Spleen (tissue), 13 donors: ENCODE measurements at places on chromosomes 13 and 19.

DNA sequence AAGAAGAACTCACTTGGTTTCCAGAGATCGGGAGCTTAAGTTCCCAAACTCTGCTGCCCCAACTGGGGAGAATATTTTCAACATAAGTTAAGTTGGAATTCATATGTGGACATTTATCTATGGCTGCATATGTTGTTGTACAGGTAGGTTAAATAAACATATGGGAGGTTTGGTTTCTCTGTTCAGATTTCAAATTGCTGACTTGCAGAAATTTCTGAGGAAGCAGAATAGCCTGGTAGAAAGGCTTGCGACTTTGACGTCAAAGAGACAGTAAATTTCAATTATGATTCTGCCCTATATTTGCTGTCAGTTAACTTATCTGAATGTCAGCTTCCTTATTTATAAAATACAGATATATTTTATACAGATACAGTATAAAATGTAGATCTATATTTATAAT is 40.0 kb upstream of the TPP2 start:
- no peak for DNase-seq

GRCh38 chr13:59747529-59747928 is 416.2 kb downstream of the DIAPH3 start:
- no peak for DNase-seq

DNA sequence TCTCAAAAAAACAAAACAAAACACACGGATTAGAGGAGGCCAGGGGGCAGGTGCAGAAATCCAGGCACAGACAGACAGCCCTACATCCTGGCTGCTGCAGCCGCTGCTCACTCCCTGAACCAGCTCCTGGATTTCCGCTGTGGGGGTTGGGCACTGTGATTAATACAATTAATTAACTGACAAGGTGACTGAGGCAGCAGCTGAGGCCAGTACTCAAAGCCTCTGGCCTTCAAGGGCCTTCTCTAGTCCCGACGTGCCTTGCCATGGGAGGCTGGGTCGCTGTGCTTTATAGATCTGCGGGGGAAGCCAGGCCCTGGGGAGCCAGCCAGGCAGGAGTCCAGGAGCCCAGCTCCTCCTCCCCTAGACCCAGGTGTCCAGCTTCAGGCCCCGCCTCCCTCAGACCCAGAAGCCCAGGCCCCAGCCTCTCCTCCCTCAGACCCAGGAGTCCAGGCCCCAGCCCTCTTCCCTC is 4.6 kb downstream of the NECTIN2 start:
- no peak for DNase-seq

- DNase-seq = peak; percentile 49
Observed at GRCh38 chr13:113124211-113124970, 1.8 kb downstream of the F10 start.
